ELF-1 (cell line): ENCODE measurements at places on chromosomes 2 and 18.

DNA sequence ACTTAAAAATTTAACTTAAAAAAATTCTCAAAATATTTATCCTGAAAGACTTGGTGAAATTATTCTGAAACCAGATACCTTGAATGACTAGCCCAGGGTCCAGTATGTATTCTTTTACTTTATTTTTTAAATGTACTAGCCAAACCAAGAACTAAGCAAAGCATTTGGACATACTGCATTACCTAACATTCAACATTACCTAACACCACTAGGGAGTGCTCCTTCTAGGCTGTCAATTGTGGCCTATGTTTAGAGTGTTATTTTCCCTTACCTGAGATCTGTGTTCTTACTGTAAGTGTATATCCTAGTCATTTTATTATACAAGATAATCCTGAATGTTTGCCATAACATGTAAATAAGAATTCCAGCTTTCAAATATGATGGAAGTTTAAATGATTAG, 496.6 kb downstream of the PTPRM start:
- no peak for DNase-seq

DNA sequence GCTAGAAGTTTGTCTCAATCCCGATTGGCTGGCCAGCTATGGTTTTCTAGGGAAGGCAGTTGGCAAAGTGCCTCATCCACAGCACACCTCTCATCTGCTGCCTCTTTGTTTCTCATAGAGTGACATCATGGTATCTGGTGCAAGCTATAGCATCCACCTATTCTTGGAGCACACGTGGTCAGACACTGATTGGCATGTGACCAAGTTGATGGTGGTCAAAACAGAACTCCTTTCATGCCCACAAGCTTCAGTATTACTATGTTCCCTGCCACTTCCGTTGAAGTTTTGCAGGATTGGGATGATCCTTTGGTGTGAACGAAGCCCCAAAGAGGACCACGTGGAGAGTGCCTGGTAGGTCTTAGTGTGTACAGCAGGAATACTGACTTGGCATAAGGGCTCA, 28.8 kb downstream of the TTC32 start:
- no peak for DNase-seq

DNA sequence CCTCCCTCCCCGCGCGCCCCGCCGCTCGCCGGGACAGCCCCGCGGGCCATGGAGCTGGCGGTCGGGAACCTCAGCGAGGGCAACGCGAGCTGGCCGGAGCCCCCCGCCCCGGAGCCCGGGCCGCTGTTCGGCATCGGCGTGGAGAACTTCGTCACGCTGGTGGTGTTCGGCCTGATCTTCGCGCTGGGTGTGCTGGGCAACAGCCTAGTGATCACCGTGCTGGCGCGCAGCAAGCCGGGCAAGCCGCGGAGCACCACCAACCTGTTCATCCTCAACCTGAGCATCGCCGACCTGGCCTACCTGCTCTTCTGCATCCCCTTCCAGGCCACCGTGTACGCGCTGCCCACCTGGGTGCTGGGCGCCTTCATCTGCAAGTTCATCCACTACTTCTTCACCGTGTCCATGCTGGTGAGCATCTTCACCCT, 865 bp downstream of the GALR1 start:
- DNase-seq, result peak; percentile 23

- no peak for DNase-seq
Measured at GRCh38 chr2:239588451-239589269, 187.8 kb upstream of the HDAC4 start.

DNA sequence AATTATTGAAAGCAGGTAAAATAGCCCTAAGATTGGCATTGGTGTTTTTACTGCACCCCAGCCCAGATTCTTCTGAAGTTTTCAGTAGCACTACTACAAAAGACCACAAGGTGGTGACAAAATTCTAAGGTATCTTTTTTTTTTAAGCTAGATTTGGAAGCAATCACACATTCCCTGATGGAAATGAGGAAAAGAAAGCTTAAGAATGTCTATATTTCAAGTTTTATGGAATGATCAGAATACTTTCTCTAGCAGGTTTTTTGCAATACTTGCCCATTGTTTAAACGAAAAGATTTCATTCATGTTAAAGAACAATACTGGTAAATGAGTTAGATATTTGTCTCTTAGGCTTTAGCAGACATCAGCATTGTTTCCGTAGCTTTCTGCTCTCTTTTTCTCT, 32.1 kb upstream of the ZNF638 start:
- peak; percentile 11 for DNase-seq

DNA sequence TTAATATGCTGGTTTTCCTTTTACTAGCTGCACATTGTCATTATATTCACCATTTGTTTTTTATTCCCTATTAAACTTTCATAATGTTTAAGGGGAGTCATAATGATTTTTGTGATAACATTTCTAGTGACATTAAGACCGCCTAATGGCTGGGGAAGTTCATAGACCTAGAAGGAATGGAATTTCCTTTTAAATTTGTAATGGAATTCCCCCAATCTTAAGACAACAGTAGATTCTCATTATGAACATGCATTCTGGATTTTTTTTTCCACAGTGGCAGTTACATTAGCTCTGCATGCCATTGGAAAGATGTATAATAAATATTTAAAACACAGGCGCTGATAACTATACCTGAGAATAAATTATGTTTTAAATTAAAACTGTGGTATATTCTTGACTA, 8.4 kb downstream of the YPEL5 start:
- no peak for DNase-seq

- DNase-seq, result peak; percentile 61
Measured at GRCh38 chr2:227545990-227546389, 52.7 kb upstream of the SCYGR2 start.

- DNase-seq, result no peak
Measured at GRCh38 chr2:48469731-48470130, 60.2 kb upstream of the STON1 start.

GRCh38 chr2:95231723-95232122, 24.4 kb downstream of the ZNF892 start:
- peak; percentile 90 for DNase-seq

GRCh38 chr2:149687052-149687427, 99.5 kb upstream of the MMADHC start:
- DNase-seq, result no peak

DNA sequence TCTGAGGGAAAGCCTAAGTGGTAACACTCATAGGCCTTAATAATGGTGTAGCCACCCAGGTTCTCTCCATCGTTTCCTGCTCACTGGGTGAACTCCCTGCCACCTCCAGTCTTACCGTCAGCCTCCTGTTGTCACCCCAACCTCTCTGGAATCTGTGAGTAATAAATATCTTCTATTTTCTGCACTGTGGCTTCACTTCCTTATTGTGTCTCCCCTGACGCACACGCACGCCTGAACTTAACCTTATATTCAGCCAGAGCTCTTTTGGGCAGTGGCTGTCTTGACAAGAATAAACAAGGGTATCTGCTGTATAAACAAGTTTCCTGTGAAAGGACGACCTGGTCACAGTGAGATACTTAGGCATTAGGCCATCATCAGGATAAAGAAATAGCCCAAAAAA, 467.2 kb downstream of the SPAG16 start:
- DNase-seq, result no peak

DNA sequence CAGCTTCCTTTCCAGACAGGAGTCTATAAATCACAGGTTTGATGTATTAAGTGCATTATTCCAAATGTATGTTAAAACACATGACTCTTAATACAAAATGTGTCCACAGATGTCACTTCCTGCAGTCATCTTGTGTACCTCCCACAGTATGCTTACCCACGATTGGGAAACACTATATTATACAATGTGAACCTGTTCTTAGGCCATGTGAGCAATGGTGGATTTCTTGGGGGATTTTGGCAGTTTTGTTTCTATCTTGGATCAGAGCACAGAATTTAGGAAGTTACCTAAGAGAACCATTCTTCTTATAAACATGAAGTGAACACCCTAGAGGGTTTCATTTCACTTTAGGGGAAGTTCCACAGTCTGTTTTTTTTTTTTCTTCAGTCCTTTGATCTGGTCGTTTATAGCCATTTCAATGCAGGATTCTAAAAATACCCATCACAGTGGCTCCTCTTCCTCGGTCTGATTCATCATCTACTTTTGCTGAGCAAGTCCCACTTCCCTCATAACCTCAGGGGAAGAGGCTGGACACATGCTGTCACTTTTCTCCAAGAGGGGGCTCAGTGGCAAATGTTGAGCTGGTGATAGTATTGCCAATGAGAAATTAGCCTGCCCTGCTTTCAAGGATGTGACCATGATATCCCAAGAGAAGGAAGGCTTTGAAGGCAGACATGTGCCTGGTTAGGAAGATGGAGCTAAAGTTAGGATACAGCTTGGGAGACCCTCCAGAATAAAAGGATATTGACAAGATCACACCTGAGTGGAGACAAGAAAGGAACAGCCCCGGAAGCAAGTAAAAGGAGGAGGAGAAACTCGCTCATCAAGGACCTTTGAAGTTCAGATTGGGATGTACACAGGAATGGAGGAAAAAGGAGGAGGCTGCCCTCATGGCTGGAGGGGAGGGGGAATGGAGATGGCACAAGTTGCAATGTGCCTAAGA, 22.6 kb downstream of the PLEK start:
- DNase-seq, result no peak

DNA sequence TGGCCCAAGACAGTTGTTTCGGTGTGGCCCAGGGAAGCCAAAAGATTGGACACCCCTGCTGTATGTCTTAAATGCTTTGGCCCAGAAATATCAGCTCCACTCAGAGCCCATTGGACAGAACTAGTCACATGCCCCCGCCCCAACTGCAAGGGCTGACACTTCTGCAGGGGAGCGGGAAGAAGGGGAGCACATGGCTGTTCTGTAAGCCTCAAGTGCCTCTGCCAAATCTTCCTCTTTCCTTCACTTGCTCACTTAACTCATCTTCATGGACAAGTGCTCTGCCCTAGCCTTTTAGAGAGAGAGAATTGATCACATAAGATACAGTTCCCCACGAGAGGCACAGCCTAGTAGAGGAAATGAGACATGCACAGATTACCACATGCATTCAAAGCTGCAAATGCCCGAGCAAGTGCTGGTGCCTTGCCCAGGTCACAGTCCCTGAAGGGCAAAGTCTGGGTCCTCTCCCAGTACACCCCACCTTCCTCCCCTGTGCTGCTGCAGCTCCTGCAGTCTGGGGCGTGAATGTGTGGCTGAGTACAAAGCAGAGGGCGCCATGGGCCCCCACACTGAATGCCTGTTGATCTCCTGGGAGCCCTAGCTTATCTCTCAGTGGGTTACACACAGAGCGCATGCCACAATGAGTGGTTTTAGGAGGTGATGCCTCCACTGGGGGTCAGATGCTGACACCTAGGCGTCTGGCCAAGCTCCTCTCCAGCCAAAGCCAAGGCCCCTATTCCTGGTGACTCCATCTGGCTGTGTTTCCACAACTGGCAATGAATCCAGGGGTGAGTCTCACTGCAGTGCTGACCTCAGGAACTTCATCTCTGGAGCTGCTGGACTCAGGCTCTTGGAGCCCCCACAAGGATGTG, 135.3 kb downstream of the CTIF start:
- DNase-seq, result no peak

DNA sequence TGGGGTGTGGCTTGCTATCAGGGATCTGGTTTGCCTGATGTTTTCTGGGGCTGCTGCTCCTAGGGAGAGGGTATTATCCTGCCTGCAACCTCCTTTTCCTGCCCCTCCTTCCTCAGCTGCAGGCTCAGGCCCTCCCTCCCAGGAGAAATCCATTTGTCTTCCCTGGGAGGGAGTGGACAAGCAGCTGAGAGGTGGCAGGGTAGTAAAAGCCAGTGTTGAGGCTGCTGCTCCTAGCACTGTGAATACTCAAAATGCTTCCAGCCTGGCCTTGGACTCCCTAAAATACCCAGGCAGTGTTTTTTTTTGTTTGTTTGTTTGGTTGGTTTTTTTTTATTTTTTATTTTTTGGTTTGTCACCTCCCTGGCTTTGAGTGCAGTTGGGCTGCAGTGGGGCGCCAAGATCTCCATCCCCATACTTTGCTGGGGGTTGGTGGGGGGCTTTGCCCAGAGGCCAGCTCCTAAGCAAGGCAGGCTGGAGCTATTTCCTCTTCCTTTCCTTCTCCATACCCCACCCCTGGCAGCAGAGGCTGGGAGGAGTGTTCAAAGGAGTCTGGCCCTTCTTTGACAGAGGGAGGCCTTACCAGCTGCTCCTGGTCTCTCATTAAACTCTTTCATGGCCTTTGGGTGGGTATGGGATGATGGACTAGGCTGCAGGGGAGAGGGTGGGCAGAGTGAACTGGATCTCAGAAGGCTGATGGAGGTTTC, 13.6 kb downstream of the HOXD3 start:
- no peak for DNase-seq

DNA sequence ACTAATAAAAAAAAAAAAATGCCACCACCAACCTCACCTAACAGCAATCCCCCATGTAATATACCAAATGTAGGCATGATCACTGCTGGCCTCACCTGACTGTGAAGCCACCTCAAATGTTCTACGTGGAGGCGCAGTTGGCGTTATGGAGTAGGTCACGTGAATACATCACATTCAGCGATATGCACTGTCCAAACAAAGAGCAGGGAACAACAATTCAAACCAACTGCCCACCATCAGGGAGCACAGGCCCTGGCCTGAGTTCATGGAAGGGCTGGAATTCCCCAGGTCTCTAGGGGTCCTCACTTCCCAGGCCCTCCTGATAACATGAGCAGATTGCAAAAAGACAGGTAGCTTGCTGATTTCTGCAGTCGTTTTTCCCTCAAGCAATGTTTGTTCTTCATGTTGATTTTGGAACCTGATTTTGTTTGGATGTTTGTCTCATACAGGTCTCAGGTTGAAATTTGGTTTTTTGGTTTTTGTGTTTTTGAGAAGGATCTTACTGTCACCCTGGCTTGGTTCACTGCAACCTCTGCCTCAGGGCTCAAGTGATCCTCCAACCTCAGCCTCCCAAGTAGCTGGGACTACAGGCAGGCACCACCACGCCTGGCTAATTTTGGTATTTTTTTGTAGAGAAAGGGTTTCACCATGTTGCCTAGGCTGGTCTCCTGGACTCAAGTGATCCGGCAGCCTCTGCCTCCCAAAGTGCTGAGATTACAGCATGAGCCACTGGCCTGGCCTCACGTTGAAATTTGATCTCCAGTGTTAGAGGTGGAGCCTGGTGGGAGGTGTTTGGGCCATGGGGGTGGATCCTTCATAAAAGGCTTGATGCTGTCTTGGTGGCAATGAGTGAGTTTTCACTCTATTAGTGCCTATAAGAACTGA, 15.5 kb downstream of the TBC1D8 start:
- DNase-seq, result peak; percentile 71

DNA sequence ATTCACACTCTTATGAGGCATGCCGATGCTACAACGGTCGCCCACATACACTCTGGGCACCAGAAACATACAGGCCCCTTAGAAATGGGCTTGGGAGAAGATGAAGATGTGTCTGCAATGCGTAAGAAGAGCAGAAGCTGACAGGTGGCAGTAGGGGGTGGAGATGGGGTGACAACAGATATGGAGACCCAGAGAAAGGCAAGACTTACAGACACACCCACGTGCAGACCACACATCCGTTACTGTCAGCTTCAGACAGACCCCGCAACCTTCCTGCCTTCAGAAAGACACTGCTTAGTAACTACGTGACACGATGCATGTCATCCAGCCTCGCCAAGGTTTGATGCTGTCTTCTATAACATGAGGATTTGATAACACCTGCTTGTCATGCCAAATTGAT, 89.5 kb downstream of the ZFP36L2 start:
- no peak for DNase-seq

GRCh38 chr2:6368281-6368680, 497.4 kb downstream of the CMPK2 start:
- no peak for DNase-seq

- no peak for DNase-seq
Measured at GRCh38 chr18:9724797-9725585, 16.9 kb downstream of the RAB31 start.

- DNase-seq, result no peak
Measured at GRCh38 chr2:173997269-173997668, 32.1 kb upstream of the SP3 start.
